Activated CD4-positive, alpha-beta T cell treated with anti-CD3 and anti-CD28 coated beads for 24 hours (primary cell): ENCODE measurements at places on chromosomes 16 and 17.

DNA sequence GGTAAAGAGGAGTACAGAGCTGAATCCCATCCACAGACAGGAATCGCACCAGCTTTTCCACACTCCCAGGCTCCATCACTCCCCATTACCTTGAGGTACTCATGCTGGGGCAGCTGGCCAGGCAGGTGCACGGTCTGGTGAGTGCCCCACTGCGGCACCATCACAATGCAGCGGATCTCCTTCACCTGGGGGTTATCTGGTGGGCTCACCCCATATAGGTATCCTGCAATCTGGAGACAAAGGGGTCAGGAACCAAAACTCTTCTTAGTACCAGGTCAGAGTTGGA lies 1.8 kb upstream of the RILP start:
- DNase-seq, result no peak

DNA sequence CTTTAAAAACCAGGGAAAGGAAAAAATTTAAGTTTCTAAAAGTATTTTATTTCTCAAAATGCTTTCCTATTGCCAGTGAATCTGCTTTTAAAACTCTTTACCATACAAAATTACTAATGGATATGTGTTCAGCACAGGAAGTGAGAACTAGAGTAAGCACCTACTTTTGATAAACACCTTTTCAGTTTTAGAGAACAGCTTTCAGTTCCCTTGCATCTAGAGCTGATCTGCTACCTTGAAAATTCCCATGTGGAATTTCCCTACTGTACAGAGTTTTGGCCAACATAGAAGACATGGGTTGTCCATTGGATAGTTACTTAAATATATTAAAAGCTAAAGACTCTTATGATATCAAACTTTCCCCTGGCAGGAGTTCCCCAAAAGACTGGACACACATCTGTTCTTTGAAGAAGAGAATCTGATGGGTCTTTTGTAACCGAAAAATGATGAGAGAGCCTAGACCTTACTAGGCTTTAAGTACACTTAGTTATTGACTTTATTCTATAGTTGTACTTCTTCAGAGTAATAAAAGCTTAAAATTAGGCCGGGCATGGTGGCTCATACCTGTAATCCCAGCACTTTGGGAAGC lies 112.1 kb upstream of the CNTNAP4 start:
- DNase-seq, result no peak

DNA sequence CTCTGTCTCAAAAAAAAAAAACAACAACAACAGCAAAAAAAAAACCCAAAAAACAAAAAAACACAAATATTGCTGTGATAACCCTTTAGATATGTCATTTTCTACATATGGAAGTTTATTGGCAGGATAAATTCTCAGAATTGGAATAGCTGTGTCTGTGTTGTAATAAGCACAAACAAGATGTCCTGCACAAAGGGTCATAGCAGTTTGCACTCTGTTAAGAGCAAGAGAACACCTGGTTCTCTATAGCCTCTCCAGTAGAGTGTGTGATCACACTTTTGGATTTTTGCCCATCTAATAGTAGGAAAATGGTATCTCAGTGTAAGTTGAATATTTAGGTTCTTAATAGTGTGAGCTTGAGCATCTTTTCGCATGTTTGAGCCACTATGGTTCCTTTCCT lies 60.4 kb downstream of the USP43 start:
- DNase-seq, result no peak

- peak; percentile 69 for DNase-seq
Measured at GRCh38 chr16:1771188-1771863, at the start of gene NME3. NME3 (minus strand) TSS chr16:1771543; CDS start chr16:1771534, 9 bp downstream.

- no peak for DNase-seq
Measured at GRCh38 chr16:14576069-14576468, 54.0 kb downstream of the PARN start.
